ENCODE measurements at places on chromosomes 1 and 21.

- no peak for DNase-seq
These were observed 175.4 kb downstream of the HS2ST1 start for GRCh38 chr1:87089823-87090222.

DNA sequence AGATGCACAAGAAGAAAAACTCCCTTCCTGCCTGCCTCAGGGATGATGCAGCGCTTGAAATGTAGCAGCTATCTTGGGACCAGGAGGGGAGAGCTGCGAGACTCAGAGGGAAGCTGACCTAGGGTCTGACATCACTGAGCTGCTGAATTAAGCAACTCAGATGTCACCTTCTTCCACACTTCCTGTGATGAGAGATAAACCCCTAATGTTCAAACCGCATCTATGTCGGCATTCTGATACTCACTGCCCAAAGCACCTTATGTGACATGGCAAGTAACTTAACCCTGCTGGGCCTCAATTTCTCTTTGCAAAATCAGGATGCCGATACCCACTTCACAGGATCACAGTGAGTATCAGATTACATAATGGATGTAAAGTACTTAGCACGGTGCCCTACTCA is 9.1 kb upstream of the AK2 start:
- no peak for DNase-seq

DNA sequence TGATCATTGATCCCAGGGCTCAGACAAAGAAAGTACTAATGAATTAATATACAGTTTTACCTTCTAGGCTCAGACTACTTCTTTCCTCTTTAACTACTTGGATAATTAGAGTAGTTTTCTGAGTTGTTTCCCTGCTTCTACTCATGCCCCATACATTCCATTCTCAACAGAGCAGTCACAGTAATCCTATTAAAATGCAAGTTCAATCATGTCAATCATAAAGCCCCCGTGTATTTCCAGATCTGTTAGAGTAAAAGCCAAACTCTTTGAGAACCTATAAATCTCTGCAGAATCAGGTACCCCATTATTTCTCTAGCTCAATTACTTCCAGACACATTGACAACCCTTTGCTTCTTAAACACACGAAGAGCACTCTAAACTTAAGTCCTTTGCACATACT is 242.1 kb upstream of the PRMT6 start:
- no peak for DNase-seq

DNA sequence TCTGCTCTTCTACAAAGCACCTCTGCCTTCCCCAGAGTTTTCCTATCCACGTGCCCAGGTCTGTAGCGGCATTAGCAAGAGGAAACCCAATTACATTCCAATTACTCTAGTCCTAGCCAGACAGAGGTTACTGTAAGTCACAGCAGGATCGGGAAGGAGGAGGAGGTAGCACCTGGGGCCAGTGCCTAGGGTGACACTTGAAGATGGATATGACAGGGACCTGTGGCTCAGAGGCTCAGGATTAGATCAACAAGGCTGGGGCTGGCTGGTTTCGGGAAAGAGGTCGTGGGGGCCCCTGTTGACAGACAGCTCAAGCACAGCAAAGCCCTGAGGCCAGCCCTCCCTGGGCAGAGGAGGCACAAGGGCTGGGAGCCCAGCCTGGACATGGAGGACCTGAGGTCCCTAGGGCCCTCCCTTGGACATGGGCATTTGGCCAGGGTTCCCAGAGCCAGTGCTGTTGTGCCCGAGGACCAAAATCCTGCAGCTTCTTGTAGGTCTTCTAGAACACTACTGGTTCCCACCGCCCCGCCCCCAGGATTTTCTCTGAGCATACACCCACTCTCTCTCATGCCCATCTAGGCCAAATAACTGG is 3.0 kb upstream of the HCRTR1 start:
- no peak for DNase-seq

DNA sequence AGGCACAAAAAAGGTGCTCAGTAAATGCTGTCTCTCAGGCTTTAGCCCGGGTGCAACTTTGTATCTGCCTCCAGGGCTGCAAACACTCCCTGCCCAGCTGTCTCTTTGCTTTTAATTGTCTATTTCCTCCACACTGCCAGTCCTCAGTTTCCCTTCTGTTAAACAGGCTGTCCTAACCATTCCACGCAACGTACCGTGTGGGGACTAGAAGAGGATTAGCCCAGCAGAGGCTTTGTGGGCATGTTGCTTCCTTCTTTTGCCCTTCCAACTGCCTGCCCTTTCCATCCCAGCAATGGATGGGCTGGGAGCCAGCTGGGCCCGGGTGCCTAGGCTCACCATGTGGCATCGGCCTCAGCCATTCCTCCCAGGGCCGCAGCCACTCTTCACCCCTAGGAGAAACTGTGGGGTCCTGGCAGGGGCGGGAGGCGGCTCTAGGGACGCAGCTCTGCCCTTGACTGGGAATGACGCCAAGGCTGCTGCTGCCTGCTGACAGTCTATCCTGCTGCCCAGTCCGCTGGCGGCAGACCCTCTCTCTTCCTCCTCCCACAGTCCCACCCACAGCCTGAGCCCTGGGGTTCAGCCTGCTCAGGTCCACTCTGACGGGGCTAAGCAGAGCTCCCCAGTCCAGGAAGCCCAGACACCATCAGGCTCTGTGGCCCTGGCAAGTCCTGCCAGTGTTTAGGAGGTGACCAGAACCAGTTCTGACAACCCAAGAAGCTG is 40.6 kb upstream of the LRP8 start:
- no peak for DNase-seq

- DNase-seq, result no peak
These were observed 130.1 kb upstream of the CTTNBP2NL start for GRCh38 chr1:112265931-112266330.

- no peak for DNase-seq
These were observed 3.0 kb downstream of the CRCT1 start for GRCh38 chr1:152517237-152517811.

DNA sequence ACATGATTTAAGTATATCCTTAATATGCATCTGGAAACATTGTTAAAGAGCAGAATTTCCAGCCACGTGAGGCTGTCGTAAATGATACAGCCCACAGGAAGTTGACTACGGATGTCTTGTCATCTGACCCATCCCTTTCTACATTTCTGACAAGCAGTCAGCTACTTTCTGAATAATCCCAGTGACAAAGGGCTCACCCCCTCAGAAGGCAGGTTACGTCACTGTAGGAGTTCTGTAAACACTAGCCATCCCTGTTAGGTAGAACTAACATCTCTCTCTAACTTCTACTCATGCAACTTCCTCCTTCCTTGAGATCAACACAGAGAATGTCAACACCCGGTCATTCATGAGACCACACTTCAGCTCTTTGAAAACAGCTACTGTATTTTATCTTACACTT is 259.2 kb downstream of the GREM2 start:
- no peak for DNase-seq

DNA sequence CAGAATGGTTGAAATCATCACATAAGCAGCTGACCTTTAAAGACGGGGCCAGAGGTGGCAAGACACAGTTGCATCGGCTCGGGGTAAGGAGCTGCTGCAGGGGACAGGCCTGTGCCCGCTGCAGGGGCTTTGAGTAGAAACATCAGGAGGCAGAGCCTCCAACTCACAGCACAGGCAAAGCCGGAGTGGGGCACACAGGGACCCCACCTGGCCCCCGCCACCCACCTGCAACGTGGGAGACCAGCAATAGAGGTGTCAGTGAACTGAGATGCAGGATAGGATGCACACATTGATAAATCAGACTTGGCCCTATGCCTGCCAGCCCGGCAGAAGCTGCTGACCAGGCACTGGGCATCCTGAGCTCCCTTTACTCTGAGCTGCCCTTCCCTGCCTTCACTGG is 257.2 kb downstream of the NPHP4 start:
- DNase-seq, result no peak

DNA sequence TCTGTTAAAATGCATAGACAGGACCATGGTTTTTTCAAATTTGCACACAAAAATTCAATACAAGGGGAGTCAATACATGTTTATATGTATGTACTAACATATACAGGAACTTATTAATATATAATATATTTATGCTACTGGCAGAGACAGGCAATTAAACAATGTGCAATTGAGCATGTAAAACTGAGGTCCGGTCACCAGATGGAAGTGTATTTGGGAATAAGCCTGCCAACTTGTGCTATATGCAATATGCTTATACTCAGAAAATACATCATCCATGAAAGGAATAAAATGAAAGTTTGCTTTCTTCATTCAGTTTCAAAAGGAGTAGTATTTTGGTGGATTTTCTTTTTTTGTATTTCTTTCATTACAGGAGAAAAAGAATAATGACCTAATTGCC is 640.2 kb upstream of the CXADR start:
- no peak for DNase-seq

DNA sequence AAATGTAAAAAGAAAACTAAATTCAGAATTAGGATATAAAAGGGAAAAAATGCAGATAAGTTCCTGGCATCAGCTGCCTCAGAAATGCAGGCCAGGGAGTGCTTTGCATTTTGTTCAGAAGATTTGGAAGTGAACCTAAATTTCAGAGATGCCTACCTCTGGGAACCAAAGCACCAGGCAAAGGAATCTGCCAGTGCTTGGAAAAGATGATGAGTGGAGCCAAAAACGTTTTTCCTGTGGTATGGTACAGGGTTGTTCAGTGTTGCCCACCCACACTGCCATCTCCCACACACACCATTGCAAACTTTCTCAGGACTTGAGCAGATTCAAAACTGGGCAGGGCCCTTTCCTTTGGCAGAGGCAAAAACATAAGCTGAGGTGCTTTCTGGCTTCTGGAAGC is 349.5 kb downstream of the TGFB2 start:
- DNase-seq, result no peak

DNA sequence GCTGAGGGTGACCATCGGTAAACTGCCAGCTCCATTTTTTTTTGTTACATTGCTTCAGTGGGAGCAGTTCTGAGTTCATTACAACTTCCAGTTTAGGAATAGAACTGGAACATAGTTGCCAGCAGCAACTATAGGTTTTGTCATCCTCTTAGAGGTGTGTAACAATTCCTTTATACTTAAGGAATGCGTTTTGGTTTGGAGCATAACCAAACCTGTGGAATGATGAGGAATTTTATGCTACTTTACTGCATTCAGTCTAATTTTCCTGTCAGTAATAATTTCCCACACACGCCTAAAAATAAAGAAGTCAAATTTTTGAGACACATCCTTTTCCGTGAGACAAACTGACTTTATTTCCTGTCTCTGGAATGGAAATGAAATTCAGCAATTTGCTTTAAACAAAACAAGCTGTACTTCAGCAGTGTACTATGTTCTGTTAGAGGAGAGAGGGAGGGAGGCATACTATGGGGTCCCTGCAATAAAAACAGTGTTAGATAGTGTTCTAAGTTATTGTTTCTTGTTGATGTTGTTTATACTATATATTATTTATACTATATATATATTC is 4.8 kb upstream of the AMPD1 start:
- no peak for DNase-seq

DNA sequence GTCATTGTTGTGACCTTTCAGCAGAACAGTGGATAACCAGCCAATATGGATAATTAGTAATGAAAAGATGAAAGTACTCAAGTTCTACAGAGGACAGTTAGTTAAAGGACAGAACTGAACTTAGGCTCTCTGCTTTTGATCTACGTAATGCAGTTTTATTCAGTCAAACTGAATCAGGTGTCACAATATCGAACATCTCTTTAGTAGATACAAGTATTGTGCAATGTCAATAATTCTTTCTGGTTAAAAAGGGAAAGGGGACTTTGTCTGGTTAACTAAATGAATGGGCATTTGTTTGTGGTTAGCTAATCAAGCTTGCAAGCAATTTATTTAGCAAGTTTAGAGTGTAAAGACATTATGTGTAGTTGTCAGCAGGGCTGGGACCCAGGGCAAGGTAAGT is 562.2 kb upstream of the PTBP2 start:
- no peak for DNase-seq

DNA sequence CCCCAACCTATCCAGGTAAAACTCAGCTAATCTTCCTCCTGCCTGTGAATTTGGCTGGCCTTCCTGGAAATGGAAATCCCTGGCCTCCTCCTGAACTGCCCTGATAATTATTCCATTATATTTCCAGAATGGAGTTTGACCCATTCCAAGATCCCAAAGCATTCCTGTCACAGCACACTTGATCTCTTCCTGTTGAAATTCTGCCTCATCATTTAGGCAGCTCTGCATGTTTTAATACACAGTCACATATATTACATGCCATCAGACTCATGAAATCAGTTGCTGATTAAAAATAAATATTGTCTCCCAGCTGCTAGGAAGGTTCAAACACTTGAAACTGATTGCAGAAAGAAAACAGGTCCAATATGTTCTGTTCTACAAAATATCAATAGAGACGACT is 148.2 kb upstream of the PALMD start:
- no peak for DNase-seq

DNA sequence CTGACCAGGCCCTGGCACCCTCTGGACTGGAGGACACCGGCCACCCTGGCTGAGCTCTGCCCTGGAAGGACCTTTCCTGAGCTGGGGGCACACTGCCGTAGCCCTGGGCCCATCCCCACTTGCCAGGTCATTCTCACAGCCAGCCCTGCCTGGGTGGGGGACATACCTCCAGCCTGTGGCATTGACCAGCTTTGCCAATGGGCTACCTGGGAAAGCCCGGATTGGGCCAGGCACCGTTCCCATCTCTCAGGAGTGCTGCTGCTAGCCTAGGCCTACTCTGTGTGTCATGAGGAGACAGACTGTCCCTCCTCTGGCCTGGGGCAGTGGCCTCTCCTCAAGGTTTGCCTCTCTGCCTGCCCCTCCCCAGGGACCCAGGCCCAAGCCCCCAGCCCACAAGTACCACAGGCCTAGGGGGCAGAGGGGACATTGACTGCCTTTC is 40.0 kb downstream of the COQ8A start:
- DNase-seq, result no peak

GRCh38 chr1:61152469-61153105 is 70.2 kb downstream of the NFIA start:
- no peak for DNase-seq

DNA sequence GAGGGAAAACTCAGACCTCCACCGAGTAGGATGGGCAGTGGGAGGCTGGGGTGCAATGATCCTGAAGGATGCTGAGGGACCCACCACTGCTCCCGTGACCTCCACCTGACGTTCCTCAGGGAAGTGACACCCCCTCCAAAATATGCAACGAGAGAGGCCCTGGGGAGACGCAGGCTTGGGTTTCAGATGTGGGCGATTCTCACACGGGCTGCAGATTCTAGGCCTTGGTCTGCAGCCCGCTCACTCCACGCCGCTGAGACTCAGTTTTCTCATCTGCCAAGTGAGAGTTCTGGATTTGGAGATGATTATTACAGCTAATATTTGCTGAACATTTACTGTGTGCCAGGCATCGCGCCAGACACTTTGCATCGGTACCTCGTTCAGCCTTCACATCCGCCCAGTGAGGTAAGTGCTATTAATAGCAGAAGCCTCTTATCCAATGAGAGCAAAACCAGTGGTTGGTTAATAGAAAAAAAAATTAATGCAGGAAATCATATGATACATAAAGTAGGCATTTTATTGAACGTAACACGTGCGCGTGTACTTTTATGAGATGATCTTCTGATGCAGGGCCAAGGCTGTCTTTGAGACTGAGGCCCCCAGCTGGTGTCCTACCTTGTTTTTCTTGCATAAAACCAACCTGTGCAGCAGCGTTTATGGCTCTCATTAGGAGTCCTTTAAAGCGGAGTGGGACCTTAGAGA is 102.0 kb upstream of the RUNX3 start:
- DNase-seq, result peak; percentile 64
